Activated naive CD8-positive, alpha-beta T cell treated with anti-CD3 and anti-CD28 coated beads, Interleukin-2, amount 50 U/mL, for 24 hours (primary cell): ENCODE measurements at places on chromosomes 7 and 10.

GRCh38 chr10:117217196-117217761, 20.0 kb downstream of the KCNK18 start:
- DNase-seq: peak; percentile 19

DNA sequence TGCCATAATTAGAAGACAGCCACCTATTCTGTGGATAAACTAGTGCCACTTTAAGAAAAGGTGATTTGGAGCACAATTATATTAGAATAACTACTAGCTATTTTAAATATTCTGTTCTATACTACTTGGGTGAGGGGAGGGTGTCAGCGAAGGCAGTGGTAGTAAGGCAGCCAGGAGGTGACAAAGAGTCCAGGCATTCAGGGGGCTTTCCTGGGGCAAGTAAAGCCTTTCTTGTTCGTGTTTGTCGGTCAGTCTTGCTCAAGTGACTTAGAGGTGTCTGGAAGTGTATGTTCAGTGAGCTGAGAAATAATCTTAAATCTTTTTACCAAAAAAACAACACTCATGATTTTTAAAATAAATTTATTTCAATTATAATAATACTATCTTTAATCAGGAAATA, 34.4 kb downstream of the ADD3 start:
- DNase-seq: no peak

GRCh38 chr7:106064771-106065574, 47.1 kb downstream of the SYPL1 start:
- DNase-seq: no peak

DNA sequence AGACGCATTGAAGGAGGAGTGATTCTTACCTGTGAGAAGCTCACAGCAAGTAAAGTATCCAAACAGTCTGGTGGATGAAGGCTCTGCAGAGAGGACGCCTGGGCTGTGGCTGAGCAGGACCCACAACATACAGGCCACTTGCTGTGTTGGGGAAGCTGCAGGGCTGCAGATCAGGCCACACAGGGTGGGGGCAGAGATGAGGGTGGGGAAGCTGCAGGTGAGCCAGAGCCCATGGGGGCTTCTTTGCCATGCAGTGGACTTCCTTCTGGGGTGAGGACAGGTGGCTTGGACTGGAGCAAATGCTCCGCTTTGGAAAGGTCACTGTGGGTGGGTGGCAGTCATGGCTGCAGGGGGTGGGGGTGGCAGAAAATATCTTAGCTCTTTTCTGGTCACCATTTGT, 214.8 kb downstream of the GLRX3 start:
- no peak for DNase-seq

- DNase-seq: no peak
Observed at GRCh38 chr10:117345143-117345542, 30.1 kb downstream of the PDZD8 start.
